ENCODE measurements at places on chromosomes 2 and 18.

DNA sequence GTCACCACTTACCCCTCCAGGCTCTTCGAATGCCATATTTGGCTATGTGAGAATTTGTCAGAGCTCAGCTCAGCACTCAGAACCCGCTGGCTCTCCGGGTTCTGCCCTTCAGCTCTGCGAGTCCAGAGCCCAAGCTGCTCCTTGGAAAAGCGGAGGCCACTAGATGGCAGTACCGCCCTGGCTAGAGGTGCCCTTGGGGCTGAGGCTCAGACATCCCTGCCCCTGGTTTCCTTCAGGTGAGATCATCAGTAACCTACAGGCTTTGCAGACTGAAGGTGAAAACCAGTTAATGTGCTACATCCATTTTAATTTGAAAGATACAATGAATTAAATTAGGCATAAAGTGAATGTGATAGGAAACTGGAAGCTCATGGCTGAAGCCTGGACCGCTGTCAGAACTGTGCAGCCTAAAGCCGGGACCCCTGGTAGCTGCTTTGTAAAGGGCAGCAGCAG, 285.6 kb downstream of the AGAP1 start:
- DNase-seq, result peak; percentile 16

GRCh38 chr2:179694963-179695362, 166.4 kb downstream of the ZNF385B start:
- DNase-seq, result no peak

DNA sequence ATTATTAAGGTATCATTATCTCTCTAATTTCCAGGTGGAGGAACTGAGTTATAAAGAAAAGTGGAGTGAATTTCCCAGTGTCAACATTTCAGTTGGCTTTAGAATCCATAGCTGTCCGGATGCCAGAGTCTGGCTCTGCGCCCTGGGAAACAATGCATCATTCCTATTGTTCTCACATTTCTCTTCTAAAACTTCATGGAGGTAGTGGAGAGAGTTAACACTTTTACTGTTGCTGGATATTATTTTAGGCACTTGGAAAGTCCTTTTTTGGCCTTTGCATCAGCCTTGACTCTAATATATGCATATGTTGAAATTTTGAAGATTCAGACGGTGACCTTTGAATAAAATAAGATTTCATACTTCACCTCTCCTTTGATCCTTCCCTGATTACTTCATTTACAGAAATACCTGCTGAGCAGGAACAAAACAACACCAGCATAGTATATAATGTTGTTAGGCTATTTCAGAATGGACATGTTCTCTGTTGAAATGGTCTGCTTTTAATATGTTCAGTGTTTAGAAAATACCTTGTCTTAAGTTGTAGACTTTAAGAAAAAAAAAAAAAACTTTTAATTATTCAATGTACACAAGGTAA, 148.8 kb downstream of the EPHA4 start:
- DNase-seq, result no peak

DNA sequence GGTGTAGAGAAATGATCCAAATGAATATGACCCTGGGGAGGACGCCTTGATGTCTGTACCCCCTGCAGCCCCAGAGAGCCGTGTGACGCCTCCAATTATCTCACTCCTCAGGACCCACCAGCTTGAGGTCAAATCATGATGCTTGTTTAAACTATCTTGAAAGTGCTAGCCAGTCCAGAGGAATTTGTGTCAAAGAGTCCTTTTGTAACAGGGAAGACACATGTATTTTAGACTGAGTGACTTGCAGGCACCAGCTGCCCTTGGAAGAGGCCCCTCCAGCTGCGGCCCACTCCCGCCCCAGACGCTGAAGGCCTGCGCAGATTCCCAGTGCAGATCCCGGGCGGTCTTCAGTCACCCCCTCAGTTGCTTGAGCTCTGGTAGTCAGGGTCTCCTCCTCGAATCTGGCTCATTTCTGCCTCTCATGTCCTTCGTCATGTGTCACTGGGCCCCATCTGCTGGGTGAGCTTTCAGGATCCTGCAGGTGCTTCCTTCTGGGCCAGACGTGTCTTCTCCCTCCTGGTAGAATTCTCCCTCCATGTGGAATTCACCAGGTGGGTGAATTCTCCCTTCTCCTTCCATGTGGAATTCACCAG, 77.4 kb downstream of the RNF144A start:
- no peak for DNase-seq

GRCh38 chr2:170098626-170099312, 79.2 kb upstream of the MYO3B start:
- DNase-seq, result no peak

DNA sequence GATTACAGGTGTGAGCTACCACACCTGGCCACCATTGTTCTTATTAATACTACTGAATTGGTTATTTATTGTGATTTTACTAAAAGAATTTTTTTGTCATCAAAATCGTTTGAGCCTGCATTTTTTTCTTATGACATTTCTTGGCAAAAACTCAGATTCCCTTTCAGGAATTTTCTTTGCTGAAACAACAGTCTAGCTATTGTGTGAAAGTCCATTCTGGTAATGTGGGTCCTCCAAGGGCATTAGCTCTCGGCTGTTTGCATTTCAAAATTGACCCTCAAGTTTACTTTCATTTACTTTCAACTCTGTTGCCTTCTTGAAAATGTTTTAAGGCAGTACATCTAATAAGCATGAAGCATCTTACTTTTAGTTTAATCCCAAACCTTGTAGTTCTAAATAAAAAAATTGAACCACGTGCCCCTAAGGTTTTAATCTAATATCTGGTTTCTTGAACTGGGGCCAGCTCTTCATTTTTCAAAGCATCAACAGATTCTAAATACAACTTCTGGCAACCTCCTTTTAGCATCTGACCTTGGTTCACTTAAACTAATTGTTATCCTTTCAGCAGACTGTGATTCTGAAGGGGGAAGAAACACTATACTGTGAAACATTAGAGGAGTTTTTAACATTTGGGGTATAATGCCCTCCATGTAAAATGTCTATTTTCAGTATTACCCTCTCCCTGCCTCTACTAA, 325.2 kb upstream of the RAB12 start:
- DNase-seq, result no peak

DNA sequence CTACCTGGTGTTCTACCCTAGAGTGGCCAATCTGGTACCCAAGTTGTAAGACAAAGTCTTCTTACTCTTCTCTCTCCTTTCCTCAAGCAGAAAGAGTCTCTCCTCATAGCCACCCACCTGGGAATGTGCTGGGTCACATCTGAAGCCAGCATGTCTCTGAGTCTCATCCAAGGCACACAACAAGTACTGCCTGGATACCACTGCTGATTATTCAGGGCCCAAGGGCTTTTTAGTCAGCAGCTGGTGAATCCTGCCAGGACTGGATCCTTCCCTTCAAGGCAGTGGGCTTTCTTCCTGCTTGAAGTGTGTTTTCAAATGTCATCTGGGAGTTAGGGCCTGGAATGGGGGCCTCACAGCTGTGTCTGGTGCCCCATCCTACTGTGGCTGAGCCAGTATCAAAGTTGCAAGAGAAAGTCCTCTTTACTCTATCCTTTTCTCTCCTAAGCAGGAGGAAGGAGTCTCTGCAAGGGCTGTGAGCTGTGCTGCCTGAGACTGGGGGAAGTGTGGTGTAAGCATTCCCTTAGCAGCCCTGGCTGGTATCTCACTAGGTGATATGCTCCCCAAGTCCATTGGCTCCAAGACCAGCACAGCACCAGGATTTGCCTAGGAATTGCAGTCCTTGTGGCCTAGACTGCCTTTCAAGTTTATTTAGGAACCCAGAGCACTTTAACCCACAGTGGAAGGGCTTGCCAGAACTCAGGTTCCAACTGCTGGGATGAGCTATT, 27.2 kb downstream of the OXER1 start:
- DNase-seq, result no peak

DNA sequence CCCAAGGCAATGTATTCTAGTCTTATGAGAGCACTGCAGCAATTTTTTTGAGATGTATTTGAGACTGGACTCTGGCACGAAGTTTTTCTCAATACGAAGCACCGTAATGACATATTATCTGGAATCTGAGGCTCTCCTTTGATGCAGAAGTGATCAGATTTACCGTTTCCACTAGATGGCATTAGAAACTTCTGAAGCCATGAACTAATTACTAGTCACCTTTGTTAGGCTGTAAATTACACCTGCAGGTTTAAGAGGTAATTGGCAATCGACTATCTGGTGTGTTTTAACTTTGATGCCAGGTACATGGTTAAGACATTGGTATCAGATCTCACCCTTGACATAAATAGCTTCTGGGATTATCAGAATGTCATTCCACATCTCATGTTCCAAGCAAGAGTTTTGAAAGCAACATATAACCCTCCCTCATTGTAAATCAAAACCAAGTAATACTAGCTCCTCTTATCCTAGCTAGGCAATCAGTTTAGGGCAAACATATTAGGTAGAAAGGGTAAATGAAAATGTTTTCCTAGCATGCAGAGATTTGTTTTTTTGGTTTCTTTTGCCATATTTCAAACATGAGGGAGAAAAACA, 254.6 kb upstream of the SPRED2 start:
- DNase-seq, result no peak

GRCh38 chr2:236054125-236054524, 114.1 kb downstream of the GBX2 start:
- DNase-seq, result no peak

DNA sequence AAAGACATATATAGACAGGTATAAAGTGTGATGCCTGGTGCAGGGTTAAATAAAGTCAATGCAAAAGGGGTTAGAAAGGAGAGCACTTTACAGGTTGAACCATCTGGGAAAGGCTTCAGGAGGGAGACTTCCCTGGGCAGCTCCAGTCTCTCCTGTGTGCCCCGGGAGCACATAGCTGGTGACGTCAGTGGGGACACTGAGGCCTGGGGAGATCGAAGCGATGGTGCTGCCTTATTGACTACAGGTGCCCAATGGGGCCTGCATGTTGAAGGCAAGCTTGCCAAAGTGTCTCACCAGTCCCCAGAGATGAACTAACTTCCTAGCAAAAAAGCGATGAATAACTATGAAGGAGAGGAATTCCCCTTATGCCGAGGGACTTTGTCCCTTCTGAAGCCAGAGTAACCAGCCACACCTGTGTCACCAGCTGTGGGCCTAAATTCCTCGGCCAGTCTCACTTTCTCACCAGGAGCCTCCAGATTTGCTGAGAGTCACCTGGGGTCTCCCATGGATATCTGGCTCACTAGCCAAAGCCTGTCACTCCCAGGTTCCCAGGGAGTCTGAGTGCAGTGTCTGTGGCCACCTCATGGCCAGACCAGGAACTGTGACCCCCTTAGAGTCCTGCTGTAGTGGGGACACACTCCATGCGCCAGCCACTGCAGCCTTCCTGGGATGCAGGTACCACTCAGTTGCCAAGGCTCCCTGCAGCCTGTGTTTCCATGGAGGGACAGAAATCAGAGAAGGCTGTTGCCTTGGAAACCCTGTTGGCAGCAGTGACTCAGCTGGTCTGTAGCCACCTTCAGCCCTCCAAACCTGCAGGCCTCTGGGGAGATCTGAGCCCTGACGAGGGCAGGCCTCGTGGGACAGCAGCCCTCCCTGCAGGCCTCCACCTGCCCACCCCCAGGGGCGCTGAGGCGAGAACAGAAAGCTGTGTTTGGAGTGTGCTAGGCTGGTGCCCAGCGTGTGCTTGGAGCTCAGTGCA, 128.7 kb downstream of the CTIF start:
- DNase-seq, result no peak

DNA sequence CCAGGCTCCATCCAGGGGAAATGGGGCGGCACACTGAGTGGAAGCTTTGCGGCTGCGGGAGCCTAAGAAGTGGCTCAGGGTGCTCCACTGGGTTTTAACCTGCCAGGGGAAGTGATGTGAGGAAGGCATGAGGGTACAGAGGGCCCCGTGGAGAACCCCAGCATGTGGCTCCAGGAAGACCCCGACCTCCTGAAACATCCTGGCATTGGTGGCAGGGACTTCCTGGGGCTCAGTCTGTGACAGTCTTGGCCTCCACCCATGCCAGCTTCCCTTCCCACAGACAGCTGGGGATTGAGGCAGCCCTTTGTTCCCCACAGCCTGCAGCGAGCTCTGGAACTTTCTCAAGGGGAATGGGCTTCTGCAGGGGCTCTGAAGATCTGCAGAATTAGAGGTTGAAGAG, 146.6 kb downstream of the TNS1 start:
- DNase-seq, result no peak

- no peak for DNase-seq
These were observed 108.7 kb downstream of the UXS1 start for GRCh38 chr2:106085181-106085940.

DNA sequence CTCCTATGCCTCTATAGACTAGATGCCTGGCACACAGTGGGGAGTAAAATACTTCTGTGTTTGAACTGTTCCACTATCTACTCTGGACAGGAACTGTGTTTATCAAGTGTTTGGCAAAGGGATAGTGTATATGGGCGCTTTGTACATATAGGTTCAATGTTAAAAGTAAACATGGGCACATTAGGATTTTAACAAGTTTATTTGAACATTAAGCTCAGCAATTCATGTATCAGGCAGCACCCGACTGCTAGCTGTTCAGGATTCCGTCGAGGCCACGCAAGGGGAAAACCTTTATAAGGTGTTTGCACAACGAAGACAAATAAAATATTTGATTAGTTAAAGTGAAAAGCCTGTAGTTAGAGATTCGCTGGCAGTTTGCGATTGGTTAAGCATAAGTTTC, 43.4 kb upstream of the ROCK2 start:
- no peak for DNase-seq

DNA sequence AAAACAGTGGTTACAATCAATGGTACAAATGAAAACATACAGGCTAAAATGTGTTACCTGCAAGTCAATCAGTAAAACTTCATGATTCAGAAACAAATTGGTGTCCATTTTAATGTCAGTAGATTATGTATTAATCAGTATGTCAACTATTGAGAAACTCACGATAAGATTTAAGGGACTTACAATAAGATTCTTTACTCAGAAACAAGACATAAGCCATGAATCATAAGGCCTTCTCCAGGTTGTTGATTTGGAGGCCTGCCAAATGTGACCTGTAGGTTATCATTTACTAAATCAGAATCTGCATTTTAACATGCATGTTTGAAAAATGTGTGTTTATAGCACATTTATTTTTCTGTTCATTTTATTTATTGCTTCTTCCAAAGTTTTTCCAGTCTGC, 623.1 kb downstream of the CCDC85A start:
- no peak for DNase-seq

DNA sequence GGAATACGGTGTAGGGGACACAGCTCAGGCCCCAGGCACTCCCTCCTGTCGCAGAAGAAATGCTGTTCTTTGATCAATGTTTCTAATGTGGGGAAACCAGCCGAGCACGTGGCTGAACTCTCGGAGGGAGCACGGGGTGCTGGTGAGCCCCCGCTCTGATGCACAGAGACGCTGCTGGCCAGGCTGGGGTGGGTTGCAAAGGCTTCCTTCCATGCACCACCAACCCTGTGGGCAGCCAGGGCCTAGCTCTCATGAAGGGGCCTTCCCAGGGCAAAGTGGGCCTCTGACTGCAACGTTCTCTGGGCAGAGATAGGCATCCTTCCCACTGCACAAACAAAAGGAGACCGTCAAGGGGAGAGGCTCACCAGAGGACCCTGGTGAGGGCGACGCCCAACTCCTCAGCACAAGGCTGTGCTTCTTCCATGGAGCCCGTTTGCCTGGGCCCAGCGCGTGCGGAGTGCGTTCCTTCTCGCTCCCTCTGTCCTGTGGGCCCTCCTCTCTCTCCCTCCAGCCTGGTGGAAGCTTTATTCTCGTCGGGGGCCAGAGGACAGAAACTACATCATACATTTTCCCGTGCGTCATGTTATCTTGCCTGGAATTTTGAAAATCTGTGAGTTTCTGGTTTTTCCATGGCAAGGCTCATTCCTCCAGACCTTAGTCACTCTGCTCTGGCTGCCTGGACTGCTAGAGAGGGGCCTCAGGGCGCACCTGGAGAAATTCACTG, 61.1 kb upstream of the SP3 start:
- DNase-seq, result no peak
